ENCODE measurements at places on chromosomes 2 and 18.

DNA sequence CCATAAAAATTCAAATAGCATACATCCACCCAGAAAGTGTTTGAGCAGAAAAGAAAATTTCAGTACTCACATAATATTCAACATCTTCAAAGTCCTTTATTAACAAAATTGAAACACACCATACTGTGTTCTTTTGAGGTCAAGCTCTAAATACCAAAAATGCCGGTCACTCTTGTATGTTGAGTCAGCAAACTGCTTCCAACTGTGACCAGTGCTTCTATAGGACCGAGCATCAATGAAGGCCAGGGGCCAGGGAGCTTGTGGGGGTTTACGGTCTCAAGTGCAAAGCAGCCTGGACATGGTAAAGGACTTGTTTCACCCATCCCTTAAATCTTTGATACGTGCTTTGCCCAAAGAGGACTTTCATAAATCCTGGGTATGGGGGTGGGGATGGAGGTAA lies 112.7 kb upstream of the REV1 start:
- no peak for DNase-seq

DNA sequence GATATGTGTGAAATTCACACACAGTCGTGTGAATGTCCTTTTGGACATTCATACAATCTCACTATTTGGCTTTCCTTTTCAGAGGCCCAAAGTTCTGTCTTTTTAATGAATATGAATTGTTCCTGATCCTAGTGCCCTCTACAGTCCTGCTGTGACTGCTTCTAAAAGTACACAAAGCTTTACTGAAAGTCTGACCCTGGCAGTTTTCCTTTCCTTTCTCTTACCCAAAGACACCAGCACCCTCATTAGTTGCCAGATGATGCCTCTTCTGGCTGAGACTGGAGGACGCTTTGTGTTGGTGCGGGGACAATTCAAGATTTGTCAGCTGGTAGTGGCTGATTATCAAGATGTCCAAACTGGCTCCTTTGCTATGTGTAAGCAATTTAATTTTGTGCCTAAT lies 81.8 kb upstream of the CDCA7 start:
- no peak for DNase-seq

GRCh38 chr2:62084801-62085200 lies 111.1 kb upstream of the B3GNT2 start:
- no peak for DNase-seq

- no peak for DNase-seq
These were observed 157.6 kb downstream of the EN1 start for GRCh38 chr2:118689874-118690273.

- no peak for DNase-seq
These were observed 123.6 kb downstream of the PLCL1 start for GRCh38 chr2:197927994-197928393.

DNA sequence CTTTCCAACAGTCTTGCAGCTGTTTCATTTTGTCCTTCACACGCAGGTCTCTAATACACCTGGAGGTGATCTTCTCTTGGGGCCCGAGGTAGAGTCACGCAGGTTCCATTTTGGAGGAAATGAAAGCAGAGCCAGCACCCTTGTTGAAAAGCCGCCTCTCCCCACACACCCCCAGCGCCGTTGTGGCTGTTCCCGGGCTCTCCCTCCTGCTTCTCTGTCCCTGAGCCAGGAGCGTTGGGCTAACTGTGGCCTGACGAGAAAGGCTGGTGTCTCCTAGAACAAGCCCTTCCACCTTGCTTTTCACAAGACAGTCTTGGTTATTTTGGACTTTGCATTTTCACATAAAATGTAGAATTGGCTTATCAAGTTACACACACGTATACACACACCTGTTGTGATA lies 16.3 kb downstream of the SNED1 start:
- DNase-seq = peak; percentile 11

DNA sequence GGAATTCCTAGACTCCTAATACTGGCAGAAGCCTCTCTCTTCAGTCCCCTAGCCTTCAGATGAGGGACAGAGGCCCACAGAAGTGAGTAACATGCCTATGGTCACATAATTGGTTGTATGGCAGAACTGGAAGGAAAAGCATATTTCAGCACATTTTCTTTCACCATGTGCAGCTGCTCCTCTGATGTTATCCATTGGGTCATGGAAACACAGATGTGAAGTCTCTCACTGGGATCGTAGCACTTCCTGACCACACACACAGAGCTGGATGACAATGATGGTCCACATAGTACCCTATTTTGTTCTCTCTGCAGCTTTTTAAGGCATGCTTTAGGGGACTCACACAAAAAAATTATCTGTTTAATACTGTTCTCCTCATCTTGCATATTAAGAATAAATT lies 24.5 kb downstream of the MYO3B start:
- no peak for DNase-seq

DNA sequence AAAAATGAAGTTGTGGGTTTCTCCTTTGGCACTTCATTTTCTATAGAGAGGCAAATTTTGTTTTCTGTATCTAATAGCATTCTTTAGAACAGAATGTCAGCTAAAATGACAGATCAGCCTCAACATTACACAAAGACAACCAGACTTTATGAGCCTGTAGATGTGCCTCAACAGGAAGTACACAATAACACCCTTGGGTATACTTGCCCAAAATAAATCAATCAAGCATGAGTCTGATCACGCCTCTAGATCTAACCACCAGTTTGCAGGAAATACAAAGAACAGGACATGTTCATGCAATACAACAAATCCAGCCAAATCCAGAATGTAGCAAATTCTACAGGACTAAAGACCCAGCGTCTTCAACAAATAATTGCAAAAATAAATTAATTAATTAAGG lies 11.2 kb upstream of the DAPL1 start:
- no peak for DNase-seq

DNA sequence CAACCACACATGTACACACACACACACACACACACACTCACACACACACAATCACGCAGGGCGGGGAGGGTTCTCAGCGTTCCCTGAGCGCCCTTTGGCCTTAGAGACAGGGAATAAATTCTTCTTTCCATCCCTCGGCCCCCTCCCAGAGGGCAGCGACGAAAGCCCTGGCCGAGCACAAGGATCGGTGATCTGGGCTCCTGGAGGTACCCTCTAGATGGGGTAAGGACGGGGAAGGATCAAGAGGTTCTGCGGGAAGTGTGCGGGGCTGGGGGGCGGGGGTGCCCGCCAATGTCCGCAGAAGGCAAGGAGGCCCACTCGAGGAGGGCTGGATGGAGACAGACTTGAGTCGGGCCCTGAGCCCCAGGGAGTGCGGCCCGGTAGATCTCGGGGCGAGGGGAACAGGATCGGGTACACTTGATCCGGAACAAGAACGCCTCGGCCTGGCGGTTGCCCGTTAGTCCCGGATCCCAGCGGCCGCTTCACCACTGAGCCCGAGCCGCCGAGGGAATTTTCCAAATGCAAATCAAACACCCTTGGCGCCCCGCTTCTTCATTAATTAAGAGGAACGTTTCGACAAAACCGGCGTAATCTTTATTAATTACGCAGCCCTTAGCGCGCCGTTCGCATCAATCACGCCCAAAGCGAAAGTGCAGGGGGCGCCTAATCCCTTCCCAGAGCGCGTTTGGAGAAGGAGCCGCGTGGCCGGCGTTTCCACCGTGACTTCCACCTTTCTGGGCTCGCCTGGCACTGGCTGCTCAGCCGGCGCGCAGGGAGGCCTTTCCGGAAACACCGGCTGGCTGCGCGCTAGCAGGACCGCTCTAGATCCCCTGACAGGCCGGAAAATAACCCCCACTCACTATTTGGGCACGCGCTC lies 7.0 kb upstream of the PAX3 start:
- DNase-seq = no peak
